ENCODE measurements at places on chromosomes 11 and 22.

- peak; percentile 62 for DNase-seq
These were observed 969 bp downstream of the CCDC117 start for GRCh38 chr22:28773461-28773867.

GRCh38 chr11:112179601-112180000, 4.3 kb downstream of the BCO2 start:
- no peak for DNase-seq

GRCh38 chr11:88300888-88301487, 36.5 kb downstream of the CTSC start:
- DNase-seq: no peak

DNA sequence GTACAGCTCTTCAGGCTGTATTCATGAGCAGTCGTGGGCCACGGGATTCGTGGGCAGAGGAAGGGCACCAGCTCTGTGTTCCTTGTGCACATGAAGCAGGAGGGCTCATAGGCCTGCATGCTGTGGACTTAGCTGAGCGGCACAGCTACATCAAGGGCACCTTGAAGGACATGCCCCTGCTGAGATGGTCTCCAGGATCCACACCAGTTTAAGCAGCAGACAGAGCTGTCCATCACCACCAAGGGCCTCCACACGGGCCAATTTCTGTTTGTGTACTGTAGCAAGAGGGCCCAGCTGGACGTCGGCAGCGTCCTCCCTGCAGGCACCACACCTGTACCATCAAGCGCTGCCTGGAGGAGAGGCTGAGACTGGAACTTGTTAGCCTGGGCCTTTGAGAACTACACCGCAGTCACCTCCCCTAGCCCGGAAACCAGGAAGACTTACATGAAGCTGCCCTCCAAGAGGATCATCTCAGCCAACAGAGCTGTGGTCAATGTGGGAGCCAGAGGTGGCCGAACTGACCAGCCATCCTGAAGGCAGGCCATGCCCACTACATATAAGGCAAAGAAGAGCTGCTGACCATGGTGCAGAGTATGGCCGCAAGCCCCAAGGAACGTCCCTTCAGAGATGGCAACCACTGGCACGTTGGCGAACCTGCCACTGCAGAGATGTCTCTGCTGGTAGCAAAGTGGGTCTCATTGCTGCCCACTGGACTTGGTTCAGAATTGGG, 32.7 kb upstream of the GNB1L start:
- no peak for DNase-seq

- DNase-seq: no peak
These were observed 393 bp downstream of the CYB561A3 start for GRCh38 chr11:61361237-61361740.

DNA sequence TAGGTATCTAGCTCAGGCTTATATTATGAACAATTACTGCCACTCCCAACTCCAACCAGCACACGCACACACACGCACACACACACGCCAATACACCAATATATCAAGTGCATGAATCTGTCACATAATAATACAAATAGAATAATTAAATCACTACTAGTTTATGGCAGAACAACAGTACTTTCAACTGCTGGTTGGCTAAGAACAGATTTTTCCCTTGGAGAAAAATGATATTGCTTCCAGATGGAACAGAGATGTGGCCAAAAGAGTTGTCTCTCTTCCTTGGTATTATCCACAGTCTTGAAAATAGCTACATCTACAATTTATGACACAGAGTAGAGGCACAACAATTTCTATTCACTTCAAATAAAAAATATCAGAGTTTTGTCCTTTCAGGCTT, 538.3 kb upstream of the FAT3 start:
- no peak for DNase-seq

DNA sequence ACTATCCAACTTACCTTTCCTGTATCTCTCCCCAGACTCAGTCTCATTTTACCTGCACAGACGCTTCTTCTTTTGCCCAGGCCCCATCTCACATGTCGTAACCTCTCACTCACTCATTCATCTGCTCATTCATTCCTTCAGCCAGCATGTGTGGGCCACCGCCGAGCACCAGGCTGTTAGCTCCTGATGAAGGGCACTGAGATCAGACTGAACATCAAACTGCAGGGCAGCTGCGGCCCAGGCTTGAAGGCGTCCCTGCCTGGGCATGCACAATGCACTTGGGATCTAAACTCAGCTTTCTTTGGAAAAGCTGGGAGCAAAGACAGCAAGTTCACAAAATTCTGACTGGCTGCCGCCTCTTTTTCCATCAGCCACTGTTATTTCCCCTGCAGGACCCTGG, 1456.3 kb downstream of the BRD1 start:
- DNase-seq: no peak

GRCh38 chr11:110077831-110078325, 15.3 kb upstream of the ZC3H12C start:
- DNase-seq: no peak

DNA sequence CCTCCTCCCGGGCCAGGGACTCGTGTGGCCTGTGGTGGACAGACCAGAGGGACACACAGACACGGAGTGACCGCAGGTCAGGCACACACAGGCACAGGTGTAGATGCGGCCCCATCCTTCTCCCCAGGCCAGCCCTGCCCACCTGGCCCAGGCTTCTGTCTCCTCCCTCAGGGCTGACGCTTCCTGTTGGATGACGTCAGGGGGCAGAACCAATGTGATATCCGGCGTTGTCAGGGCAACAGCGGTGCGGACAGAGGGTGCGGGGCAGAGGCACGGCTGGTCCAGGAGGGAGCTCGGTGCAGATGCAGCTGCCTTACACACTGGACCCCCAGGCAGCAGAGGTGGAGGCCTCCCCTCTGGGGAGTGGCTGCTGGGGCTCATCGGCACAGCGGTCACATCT, 2.9 kb upstream of the TUBGCP6 start:
- DNase-seq: peak; percentile 22

DNA sequence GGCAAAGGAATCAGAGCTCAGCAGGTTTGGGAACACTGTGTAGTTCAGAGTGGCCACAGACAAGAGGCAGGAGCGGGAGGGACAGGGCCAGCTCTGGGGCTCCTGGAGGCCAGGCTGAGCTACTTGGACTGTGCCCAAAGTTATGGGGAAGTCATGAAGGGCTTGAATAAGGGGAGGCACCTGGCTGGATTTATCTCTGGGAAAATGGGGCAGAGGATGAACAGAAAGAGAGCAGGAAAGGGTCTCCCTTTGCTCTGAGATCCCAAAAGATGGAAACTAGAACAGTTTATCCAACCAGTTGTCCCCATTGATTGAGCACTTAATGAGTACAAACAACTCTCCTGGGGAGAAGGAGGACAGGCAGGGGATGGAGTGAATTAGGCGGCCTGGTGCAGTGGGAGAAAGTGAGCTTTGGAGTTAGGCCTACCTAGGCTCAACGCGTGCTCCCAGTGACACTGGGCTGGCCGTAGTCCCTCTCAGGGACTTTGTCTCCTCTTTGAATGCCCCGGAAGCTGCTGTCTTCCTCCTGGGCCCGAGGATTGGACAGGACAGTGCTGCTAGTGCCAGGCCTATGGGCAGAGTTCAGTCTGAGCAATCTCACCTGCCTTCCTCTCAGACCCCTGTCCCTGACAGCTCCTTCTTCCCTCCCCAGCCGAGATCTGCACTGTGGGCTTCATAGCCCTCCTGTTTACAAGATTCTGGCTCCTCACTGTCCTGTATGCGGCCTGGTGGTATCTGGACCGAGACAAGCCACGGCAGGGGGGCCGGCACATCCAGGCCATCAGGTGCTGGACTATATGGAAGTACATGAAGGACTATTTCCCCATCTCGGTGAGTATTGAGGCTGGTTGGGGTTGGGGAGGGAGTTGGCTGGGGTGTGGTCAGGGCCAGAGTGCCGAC, 2.0 kb downstream of the MOGAT2 start:
- no peak for DNase-seq

GRCh38 chr11:93512949-93513667, 30.1 kb downstream of the SMCO4 start:
- no peak for DNase-seq

- DNase-seq: no peak
These were observed 313.7 kb downstream of the SWAP70 start for GRCh38 chr11:9977554-9977953.

- no peak for DNase-seq
These were observed 84.9 kb upstream of the TRIM77 start for GRCh38 chr11:89625171-89625570.

- DNase-seq: no peak
These were observed 35.9 kb downstream of the MYO18B start for GRCh38 chr22:25777870-25778269.

DNA sequence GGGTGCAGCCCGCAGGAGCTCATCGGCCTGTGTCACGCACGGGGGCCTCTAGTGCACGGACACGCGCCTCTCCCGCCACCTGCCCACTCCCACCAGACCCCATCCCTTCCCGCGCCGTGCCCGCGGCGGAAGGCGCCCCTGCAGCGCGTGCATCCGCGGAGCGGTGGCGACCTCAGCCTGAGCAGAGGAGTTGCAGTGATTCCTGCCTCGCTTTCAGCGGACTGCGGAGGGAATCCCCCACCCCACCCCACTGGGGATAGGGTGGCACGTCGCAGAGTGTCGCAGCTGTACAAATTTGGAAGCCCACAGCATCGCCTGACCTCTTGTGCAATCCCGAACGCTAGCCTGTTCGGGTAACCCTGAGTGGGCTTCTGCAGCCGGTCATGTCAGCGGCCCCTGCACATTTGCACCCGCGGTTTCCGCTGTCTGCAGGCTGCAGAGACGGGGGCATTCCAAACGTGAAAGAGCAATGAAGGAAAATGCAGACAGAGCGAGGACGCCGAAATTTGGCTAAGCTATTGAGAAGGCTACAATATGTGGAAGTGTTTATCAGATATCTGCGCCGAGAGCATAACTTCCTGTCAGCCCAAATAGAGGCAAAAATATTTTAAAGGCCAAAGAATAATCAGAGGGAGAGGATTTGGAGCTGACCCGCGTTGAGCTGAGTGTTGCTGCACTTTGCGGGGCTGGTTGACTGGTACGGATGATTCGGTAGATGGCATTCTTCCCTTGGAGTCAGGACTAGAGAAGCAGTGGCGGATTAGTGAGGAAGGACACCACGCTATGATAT, 617 bp upstream of the ARHGAP20 start:
- no peak for DNase-seq

- peak; percentile 34 for DNase-seq
These were observed 30.7 kb downstream of the SLC22A25 start for GRCh38 chr11:63212742-63213141.

DNA sequence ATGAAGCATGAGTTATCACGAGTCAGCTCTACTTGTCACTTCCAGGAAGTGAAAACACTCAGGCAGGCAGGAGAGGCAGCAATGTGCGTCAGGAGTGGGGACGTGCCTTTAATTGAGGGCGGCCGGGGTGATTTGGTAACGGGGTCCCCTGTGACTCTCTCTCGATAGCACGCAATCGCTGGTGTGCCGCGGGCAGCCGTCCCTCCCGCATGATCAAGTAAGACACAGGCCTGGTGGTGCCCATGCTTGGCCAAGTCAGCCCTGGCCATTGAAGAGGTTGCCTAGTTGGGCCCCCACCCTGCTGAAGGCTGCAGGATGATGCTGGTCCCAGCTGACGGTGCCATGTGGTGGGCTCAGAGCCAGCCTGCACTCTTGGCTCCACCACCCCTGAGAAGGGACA, 29.7 kb downstream of the CACNG2 start:
- DNase-seq: no peak

DNA sequence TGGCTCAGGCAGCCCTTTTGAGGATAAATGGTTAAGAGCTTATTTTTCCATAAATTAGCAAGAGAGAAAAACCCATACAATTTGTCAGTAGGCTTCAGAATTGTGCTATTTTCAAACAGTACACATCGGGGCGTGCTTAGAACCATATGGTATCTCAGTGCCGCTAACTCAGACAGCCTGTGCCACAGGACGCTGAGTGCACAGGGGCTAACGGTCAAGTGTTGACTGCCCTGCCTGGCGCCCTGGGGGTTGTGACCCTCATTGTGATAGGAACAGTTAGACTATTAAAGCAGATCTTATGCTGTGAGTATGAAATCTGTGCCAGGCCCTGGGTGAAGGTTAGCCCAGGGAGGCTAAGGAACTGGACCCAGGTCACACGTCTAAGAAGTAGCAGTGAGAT, 1519.7 kb downstream of the BRD1 start:
- no peak for DNase-seq

GRCh38 chr22:41198027-41198580, 7.0 kb upstream of the L3MBTL2 start:
- DNase-seq: no peak

DNA sequence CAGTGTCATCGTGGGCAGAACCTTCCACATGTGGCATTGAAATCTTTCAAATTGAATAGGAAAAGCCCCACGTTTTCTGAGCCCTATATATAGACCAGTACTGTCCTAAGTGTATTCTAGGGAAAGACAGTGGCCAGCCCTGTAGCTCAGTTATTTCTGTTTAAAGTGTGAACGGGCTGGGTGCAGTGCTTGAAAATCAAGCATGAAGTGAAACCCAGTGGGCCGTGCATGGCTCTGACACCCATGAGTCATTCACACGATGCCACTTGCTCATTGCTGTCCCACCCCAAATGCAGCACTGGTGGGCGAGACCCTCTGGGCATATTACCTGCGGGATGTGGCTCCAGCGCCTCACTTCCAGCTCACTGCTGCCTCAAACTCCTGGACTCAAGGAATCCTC, 29.8 kb upstream of the CCDC188 start:
- no peak for DNase-seq

DNA sequence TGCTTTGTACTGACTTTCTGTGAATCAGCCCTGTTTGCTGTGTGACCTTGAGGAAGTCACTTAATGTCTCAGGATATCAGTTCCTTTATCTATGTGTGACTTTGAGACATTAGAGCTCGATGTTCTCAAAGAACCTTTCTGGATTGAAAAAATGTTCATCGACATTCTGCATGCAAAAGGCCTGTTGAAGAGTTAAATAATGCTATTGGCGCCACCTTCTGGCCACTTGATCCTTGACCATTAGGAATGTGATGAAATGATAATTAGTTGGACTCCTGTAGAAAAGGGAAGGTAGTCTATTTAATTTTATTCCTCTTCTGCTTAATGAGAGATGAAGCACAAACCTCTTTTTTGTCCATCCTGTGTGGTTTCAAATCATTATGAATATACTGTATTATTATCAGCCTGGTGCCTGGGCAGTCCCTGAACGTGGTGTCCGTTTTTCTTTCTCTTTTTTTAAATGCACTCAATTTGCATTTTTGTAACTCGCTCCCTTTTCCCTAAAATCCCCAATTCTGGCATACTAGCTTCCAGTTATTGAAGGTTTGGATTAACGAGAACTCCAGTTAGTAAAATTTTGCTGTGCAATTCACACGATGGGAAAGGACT, 20.7 kb downstream of the ELF5 start:
- peak; percentile 77 for DNase-seq

DNA sequence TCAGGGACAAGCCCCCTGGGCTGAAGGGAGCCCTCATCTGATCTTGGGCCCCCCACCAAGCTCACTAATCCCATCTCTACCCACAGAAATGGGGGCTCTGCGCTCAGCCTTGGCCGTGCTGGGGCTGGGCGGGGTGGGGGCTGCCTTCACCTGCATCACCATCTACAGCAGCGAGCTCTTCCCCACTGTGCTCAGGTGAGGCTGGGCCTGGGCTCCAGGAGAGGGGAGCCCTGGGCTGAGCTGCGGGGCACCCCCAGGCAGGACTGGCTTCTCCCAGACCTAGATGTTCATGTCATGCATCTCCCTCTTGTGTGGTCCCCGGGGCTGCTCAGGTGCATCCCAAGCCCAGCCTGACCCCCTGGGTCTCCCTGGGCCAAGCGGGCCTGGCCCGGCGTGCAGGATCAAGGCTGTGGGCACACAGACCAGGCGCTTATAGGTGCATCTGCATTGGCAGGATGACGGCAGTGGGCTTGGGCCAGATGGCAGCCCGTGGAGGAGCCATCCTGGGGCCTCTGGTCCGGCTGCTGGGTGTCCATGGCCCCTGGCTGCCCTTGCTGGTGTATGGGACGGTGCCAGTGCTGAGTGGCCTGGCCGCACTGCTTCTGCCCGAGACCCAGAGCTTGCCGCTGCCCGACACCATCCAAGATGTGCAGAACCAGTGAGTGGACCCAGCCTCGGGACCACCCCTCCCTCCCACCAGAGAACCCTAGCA, 9.4 kb downstream of the SLC22A12 start:
- DNase-seq: no peak
